ENCODE measurements at places on chromosomes 7 and 10. TPM values are rescaled to one million over a fixed set of nuclear protein-coding genes. Genes with fewer than 3 reads are reported as not detected.

DNA sequence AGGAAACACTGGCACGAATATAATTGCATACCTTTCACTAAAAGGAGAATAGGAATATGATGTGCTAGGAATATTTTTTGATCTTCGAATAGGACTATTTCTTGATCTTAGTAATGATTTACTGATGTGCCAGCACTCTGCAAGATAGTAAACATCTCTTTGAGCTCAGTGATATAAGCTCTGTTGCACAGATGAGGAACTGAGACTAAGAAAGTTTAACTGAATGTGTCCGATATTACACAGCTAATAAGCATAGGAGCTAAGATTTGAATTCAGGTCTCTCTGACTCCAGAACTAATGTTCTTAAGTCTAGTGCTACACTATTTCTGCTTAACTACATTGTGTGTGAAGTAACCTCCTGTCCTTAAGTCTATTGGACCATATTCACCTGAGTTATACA lies 98.4 kb upstream of the PTPRZ1 start:
- no peak for DNase-seq

GRCh38 chr10:1153251-1153763 lies 97.1 kb downstream of the WDR37 start:
- no peak for DNase-seq

- DNase-seq = no peak
Observed at GRCh38 chr10:27373566-27374160, 130.4 kb upstream of the RAB18 start.

DNA sequence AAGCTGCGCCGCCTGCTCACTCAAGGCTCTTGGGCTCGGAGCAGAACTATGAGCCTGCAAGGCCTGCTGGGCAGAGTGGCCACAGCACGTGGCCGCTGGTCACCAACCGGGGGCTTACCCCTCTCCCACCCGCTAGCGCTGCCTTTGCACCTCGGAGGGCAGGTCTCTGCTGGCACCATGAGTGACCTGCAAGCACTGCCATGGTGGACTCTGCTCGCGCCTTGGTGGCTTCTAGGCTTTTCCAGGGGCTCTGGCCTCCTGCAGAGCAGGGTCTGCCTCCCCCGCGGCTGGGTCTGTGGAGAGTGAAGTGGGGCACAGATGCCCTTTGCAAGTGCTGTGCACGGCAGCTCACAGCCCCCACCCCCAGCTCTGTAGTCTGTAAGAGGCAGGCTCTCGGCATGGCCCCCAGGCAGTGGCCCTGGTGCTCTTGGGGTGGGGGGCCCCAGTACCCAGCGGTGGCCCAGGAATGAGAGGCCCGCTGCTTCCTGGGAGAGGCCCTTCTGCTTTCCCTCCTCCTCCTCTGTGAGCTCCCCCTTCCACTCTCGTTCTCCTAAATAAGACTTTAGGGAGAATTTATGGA lies 119.6 kb downstream of the INPP5A start:
- DNase-seq = no peak

DNA sequence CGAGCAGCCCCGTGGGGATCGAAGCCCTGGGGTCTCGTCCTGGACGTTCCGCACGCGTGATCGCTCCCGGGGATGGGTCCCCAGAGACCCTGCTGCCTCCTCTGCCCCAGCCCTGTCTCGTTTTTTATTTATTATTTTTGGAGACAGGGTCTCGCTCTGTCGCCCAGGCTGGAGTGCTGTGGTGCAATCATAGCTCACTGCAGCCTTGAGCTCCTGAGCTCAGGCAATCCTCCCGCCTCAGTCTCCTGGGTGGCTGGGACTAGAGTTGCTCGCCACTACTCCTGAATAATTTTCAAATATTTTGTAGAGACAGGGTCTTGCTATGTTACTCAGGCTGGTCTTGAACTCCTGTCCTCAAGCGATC lies 319 bp upstream of the STX1A start:
- DNase-seq = no peak

GRCh38 chr10:12661671-12662070 lies 312.3 kb downstream of the CAMK1D start:
- DNase-seq = no peak

GRCh38 chr10:48224979-48225560 lies 49.4 kb downstream of the FRMPD2 start:
- peak; percentile 2 for DNase-seq

DNA sequence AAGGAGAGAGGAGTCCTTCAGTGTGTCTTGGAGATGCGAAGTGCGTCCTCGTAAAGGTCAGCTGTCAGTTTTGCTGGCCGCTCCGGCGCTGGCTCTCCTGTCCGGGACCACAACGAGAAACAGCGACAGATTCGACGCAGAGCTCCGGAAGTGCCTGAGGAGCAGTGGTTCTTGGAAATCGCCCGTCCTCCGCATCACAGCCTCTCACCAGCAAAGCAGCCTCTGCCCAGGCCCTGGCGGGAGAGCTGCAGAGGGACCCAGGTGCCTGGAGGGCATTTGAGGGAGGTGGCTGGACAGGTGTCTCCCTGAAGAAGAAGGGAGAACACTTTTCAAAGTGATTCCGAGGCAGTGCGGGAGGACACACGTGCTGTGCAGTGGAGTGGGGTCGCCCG lies 11.6 kb upstream of the AP5Z1 start:
- no peak for DNase-seq

- no peak for DNase-seq
Observed at GRCh38 chr10:1467334-1468076, 269.8 kb downstream of the ADARB2 start.

DNA sequence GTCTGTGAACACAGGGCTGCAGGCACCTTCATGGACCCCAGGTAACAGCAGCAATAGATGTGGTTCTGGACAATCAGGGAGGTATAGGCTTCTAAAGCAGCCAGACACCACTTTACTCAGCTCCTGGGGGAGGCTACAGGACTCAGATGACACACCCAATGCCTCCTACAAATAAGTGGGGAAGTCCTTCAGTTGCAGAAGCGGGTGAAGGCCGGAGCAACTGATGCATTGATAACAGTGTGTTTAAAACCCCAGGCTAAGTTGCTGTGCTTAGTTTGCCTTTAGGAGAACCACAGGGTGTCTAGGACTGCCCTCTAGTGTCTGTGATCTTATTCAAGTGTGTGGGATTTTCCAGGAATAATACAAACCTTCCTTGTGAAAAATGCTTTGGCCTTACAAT lies 5.9 kb upstream of the ITGA8 start:
- peak; percentile 38 for DNase-seq

DNA sequence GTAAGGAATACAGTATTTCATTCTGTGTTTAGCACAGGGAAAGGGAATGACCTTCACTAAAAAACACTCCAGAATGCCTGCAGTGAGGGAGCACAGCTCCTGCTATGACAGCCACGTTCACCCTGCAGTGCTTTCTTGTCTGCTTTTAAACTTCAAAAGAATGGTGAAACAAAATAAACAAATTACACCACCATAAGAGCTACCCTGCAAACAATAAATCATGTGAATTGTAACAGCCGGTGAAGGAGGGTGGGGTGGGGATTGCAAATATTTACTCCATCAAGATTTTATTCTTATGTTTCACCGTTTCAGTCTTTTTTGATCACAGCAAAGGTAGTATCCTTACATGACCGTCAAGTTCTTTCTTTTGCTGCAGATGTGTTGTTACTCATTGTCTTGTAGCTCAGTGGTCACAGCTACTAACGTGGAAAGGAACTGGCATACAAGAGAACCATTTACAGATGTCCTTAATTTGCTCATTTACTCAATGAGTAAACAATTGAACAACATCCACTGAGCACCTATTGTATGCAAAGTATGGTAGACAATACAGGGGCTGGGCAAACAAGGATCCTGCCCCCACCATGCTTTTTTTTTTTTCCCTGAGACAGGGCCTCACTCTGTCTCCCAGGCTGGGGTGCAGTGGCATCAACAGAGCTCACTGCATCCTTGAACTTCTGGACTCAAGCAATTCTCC lies 4.1 kb upstream of the CHN2 start:
- DNase-seq = no peak

DNA sequence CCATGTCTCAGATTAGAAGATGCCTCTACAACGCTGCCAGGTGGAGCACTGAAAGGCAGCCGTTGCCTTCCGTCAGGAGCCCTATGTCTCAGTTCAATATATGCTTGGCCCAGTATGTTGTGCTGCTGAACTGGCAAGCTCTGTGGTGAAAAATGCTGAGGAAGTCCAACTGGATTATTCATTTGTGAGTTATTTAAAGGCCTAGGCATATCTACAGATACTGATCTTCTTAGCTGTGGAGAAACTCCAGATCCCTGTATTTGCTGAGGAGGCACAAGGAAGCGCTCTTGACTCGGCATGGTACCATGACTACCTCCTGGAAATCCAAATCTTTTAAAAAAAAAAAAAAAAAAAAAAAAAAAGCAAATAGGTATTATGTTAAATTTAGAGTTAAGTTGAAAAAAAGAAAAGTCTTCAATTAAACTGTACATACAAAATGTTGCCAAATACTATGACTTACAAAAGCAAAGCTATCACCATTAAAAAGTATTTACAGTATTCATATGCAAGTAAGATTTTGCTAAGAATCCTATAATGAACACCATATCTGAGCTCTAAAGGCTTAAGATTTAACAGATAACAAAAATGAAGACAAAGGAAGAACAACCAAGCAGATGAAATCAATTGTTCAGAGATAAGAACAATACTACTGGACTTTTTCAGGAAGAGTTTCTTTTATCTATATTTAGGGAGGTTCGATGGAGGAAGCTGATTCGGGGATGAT lies 152.4 kb downstream of the GALNT11 start:
- no peak for DNase-seq

GRCh38 chr7:155860840-155861479 lies 48.7 kb upstream of the SHH start:
- peak; percentile 61 for DNase-seq

GRCh38 chr7:135159359-135160085 lies 11.0 kb downstream of the CYREN start:
- DNase-seq = peak; percentile 44

DNA sequence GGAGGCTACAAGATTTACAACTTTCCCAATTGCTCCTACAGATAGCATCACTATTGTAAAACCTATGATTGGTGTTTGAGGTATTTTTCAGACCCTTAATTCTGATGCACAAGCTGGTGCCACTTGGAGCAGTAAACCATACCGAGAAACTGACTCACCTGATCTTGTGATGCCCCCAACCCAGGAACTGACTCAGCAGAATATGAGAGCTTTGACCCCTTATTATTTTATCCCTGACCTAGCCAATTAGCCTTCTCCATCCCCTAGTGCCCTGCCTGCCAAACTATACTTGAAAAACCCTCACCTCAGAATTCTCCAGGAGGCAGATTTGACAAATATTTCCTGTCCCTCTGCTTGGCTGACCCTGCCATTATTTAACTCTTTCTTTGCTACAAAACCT lies 585.9 kb upstream of the GHITM start:
- DNase-seq = no peak

DNA sequence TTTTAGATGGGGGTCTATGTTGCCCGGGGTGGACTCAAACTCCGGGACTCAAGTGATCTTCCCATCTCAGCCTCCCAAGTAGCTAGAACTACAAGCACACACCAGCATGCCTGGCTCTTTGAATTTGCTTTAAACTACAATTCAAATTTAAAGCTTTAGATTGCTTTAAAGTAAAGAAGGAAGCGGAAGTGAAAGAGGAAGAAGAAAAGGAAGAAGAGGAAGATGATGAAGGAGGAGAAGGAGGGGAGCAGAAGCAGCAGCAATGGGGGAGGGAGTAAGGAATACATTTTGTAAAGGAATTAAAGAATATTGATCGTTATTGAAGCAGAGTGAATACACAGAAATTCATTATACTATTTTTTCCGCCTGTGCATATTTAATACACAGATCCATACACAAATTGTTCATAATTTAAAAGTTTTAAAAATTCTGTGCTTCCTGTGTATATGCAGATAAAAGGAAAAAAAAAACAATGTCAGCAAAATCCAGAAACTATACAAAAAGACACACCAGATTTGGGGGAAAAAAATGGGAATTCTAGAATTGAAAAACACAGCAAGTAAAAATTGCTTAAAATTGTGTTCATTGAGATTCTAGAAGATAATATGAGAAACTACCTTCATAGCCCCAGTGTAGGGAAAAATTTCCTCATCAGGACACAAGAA lies 60.8 kb upstream of the KCNMA1 start:
- DNase-seq = no peak

GRCh38 chr10:88226071-88226659 lies 357.0 kb downstream of the RNLS start:
- DNase-seq = no peak

GRCh38 chr10:25695586-25695985 lies 238.4 kb upstream of the MYO3A start:
- DNase-seq = no peak

GRCh38 chr7:12573885-12574284 lies 3.4 kb downstream of the SCIN start:
- DNase-seq = no peak

DNA sequence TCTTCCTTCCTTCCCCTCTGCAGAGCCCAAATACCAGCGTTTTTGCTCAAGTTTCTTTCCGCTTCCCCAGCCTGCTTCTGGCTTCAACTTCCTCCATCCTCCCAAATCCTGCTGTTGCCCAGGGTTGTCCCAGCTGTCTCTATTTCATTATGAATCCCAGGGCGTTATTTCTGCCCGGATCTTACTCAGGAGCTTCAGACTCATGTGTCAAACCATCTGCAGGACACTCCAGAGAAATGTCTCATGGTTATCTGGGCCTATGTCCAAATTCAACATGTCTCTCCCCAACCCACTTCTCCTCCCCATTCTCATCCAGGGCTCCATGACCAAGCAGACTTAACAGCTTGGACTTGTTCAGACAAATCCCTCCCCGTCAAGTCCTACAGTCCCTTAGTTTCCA lies 15.6 kb downstream of the ARHGAP22 start:
- peak; percentile 99 for DNase-seq

DNA sequence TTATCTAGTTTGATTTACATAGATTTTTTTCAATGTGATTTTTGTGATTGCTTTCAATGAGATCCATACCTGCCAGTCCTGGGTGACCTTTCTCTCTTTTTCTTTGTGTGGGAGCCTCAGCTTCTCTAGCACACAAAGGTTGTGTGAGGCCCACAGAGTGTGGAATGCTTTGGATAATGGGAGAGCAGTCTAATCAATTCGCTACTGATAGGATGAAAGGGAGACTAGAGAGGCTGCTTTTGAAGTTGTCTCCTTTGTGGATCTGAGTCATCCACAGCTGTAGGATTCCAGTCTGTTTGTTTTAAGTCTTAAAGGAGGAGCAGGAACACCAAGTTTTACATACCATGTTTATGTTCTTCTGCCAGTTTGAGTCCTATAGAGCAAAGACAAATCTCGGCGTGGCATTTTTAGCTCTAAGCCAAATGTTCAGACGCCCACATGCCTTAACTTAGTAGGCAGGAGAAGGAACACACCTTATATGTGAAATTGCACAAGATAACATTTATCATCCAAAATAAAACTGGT lies 330.0 kb downstream of the ARL4A start:
- DNase-seq = peak; percentile 76

DNA sequence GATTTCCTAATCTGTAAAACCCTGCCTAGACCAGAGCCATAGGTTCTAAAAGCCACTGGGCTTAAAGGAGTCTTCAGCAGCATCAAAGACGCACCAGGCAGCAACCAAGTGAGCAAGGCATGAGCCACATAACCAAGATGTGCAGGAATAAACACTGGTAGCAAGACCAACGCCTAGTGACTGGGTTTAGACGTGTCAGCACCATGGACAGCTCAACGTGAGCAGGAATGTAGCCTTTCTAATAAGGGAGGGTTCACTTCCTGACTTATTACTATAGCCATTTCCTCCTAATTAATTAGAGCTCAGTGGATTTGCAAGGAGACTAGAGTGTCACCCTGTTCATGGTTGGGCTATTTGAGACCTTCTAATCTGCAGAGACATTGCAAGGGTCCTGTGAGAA lies 223.7 kb downstream of the LHFPL3 start:
- DNase-seq = peak; percentile 13

SPDYE18 gene
- total RNA-seq = not detected

OR13A1 gene
- not detected for total RNA-seq

CPN1 gene
- total RNA-seq = not detected

ZNRF2 gene
- total RNA-seq = 12.2 TPM

FAM131B gene
- 1.1 TPM for total RNA-seq

ANKRD30A gene
- not detected for total RNA-seq

SPDYE6 gene
- not detected for total RNA-seq
